Stimulated activated CD8-positive, alpha-beta memory T cell treated with anti-CD3 and anti-CD28 coated beads, Interleukin-7, amount 100 ng/mL, for 1 hour (primary cell): ENCODE measurements at places on chromosomes 2 and 18.

GRCh38 chr2:236167297-236168109 is 683 bp downstream of the GBX2 start:
- no peak for DNase-seq

- no peak for DNase-seq
Observed at GRCh38 chr2:221833966-221834365, 261.9 kb upstream of the EPHA4 start.

DNA sequence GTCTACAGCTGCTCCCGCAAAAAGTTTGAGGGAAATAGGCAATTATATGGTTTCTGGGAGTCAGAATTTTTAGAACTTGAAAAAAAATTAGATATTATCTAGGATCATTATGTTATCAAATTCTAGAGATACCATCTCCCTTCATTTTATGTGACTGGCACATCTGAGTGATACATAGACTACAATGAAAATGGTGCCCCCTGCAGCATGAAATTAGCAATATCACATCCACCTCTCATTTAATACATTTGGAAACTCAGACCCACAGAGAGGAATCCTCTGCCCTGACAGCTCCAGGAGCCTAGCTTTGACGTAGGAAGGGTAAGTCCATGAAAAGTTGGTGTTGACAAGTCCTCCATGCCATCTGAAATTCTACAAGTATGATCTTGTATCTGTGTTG is 381.6 kb downstream of the SUCLG1 start:
- no peak for DNase-seq

- no peak for DNase-seq
Observed at GRCh38 chr18:61322265-61322873, 10.9 kb upstream of the CDH20 start.

DNA sequence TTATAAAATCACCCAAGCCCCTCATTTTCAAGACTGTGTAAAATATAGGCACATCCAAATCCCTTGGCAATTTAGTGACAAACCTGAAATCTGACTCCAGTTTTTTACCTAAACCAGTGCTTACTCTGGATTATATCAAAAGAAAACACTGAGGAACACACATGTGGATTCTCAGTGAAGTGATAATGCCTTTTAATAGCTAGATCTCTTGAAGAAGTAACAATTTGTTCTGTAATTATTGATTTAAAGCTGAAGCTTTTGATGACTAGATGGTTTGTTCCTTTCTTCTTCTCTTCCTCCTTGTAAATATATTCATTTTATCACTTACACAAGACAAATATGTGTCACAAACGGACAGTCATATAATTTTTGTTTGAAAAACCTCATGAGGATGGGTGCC is 894.6 kb downstream of the DCC start:
- no peak for DNase-seq

GRCh38 chr2:32446369-32446768 is 89.5 kb downstream of the BIRC6 start:
- no peak for DNase-seq

GRCh38 chr2:6352906-6353515 is 512.7 kb downstream of the CMPK2 start:
- no peak for DNase-seq

GRCh38 chr2:226057914-226058313 is 658.4 kb downstream of the NYAP2 start:
- no peak for DNase-seq

DNA sequence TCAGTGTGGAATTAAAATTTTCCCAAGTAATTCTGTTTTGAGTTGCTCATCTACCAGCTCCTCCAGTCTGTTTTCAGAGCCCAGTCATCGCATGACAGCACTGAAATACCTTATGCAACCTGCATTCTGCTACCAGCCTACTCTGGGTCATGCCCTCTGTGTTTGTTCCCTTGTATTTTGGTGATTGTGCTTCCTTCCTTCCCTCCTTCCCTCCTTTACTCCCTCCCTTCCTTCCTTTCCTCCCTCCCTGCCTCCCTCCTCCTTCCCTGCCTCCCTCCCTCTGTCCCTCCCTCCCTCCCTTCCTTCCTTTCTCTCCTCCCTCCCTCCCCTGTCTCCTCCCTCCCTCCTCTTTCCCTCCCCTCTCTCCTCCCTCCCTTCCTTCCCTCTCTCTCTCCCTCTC is 289.6 kb downstream of the CDH2 start:
- DNase-seq = no peak

GRCh38 chr2:72919414-72920317 is 2.3 kb downstream of the EMX1 start:
- no peak for DNase-seq

GRCh38 chr2:134582547-134582899 is 136.3 kb downstream of the TMEM163 start:
- no peak for DNase-seq

- DNase-seq = no peak
Observed at GRCh38 chr18:24795129-24795528, 334.7 kb downstream of the HRH4 start.

GRCh38 chr2:7011356-7012083 is 94.3 kb downstream of the RNF144A start:
- DNase-seq = no peak

DNA sequence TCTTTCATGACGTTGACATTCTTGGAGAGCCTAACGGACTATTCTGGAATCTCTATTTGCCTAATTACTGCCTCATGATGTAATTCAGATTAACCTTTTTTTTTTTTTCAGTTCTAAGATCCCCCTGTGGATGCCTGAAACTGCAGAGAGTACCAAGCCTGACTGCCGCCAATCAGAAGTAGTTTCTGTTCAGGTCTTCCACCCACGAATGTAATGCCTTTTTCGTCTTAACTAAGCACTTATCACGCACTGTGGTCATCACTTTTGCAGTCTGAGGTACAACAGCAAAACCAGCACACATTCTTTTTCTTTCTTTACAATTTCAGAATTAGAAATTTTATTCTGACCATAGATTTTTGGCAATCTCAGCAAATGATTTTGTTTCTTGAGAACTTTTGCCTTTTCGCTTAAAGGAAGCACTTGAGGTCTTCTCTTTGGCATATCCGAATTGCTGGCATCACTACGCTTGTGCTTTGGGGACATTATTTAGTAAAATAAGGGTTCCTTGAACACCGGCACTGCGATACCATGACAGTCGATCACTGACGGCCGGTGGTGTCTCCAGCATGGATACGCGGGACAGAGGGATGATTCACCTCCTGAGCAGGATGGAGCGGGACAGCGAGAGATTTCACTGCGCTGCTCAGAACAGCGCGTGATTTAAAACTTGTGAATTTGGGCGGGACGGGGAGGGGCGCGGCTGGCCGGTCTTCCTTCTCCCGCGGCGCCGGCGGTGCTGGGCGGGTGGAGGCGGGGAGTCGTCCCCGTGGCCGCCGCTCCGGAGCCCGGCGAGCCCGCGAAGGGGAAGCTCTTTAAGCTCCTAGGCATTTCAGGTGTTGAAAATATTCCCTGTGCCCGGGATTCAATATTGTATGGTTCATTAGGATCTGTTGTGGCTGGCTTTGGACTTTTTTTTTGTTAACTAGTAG is 32.0 kb upstream of the GPR55 start:
- DNase-seq = no peak

DNA sequence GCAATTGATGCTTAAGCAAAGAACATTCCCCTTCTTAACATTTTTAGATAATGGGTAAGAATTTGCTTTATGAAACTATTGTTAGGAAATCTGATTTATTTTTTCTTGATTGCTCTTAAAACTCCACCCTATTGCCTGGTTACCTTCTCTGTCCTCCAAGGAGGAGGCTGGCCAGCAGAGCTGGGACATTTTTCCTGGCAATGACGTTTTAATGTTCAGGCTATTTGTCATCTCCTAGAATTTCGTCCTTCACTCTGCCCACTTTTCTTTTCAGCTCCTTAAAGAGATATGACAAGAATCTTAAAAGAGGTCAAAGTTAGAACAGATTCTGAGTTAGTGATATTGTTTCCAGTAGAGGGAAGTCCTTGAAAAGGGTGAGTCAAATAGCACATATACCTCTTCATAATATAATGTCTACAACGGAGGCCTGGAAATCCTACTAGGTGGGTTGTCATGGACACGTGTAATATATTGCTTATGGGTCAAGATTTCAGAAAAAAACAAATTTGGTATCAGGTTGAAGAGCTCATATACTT is 141.0 kb downstream of the CMPK2 start:
- DNase-seq = no peak

GRCh38 chr2:237692601-237693290 is 65.4 kb downstream of the LRRFIP1 start:
- DNase-seq = no peak

- DNase-seq = no peak
Observed at GRCh38 chr18:8045884-8046281, 478.8 kb downstream of the PTPRM start.

DNA sequence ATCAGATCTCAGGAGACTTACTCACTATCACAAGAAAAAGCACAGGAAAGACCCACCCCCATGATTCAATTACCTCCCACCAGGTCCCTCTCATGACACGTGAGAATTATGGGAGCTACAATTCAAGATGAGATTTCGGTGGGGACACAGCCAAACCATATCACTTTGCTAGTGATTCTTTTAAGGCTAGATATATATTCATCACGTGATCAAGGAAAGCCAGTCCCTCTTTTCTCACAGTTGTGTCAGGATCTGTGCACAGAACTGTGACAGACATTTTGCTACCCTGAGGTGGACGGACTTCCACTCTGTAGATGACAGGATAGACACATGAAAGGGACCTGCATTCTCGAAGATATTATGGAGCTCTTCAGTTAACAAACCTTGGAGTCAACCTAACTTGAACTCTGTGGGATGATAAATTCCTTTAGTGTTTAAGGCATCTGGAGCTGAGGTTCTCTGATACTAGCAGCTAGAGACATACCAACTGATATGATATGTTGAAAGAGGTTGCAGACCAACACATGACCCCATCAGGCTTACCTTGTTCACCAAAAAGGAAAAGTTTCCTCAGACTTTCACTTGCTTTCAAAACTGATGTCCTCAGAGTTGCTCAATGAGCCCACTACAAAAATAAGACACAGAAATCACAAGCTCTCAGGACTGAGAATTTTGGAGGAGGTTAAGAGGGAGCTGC is 66.3 kb upstream of the SCG2 start:
- no peak for DNase-seq

DNA sequence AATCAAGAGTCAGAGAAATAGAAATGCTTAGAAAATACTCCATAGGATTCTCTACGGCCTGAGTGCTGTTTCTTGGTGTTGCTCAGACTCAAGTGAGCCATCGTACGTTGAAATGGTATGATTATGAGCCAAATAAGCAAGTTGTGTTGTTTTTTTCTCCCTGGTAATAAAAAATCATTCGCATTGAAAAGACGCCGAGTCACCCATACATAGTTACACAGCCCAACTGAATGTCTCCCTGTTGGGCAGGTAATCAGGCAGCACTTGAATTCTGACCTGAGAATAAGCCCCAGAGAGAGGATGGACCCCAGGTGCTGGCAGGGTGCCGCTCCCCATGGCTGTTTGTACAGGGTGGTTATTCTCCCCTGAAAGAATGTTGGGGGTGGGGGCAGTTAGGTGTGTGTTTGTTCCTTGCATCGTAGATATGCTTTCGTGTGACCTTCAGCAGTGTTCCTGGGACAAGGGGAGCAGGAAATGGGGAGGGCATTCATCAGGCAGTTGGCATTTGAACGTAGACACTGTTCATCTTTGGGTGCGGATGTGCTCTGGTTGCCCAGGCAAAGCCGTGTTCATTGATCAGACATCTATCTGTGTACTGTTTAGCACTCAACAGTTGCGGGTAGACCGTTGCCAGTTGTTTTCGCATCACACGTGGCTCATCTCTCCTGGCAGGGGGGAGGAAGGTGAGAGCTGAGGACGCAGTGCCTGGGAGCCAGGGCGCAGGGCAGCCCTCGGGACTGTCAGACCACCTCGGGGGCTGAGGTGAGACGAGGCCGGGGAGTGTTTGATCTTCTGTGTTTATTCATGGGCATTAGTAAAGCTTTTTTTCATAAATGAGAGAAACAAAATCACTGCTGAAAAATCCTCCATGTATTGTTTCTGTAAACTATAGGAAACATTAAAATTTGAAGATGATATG is 27.3 kb downstream of the MTCL1 start:
- DNase-seq = no peak

- no peak for DNase-seq
Observed at GRCh38 chr18:79453816-79454735, 58.3 kb downstream of the NFATC1 start.

DNA sequence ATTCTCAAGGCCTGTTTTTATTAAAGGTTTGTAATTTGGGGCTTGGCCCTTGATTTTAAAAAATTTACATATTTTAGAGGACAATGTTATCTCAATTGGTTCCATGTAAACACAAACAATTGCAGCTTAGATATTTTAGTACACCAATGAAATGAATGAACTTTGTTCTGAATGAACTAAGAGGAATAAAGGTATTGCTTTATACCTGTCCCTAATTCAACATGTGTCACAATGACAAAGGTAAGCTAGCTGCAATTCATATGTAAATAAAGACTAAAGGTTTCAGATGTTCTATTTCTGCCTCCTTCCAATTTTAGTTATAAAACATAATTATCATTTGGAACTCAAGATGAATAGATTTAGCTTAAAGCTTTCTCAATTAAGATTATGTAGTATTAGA is 11.4 kb downstream of the HOXD1 start:
- DNase-seq = no peak

DNA sequence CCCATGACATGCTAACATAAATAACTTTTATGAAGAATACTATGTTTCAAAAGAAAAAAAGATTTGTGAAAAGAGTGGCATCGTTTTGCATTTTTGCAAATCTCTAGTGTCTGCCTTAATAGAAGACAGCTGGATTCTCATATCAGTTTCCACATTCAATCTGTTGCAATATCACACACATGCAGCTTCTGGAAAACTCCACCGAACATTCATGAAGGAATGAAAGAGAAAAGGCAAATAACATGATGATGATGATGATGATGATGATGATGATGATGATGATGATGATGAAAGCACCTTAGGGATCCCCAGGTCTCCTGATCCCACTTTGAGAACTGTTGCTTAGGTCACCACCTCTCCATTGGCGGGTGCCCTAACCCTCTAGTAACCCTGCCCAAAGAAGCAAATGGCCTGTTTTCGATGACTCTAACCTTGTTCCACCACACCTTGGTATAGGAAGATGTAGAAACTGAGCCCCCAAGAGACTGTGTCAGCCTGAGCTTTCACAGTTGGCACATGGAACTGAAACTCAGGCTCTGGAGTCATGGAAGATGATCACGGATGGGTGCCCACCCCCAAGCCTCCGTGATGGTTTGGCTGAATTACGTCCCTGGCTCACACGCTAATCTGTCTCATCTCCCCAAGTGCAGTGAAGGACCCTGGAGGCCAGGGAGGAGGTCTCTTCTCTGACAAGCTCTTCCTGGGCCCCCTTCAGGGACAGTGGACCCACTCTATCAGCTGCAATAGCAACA is 80.1 kb upstream of the SMAD7 start:
- no peak for DNase-seq
